ENCODE measurements at places on chromosomes 1 and 21.
A peak's percentile ranks its signal among the peaks of the same experiment; 100 is the strongest.

DNA sequence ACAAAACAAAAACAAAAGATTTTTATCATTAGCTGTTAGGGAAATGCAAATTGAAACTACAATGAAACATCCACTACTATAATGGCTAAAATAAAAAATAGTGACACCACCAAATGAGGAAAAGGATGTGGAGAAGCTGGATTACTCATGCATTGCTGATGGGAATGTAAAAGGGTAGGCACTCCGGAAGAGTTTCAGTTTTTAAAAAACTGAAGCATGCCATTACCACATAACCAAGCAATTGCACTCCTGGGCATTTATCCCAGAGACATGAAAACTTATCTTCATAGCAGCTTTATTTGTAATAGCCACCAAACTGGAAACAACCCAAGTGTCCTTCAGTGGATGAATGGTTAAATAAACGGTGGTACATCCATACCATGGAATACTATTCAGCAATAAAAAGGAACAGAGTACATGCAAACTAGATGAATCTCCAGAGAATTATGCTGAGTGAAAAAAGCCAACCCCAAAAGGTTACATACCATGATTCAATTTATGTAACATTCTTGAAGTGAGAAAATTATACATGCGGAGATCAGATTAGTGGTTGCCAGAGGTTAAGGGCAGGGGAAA, 14.5 kb upstream of the CFAP298 start:
- no peak for DNase-seq

- no peak for DNase-seq
Observed at GRCh38 chr21:30600787-30601186, at the start of gene KRTAP22-1. TSS of gene KRTAP22-1 (plus strand) at chr21:30601087.

GRCh38 chr1:176205332-176205914, 1.7 kb downstream of the COP1 start:
- DNase-seq = no peak

DNA sequence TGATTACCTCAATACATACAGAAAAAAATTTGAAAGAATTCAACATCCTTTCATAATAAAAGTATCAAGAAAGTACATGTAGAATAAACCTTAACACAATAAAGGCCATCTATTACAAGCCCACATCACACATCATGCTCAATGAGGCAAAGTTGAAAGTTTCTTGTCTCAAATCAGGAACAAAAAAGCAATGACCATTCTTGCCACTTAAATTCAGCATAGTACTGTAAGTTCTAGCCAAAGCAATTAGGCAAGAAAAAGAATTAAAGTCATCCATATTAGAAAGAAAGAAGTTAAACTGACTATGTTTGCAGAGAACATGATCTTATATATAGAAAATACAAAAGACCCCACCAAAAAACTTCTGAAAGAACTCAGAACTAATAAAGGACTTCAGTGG, 44.5 kb downstream of the KCNT2 start:
- no peak for DNase-seq

- no peak for DNase-seq
Observed at GRCh38 chr1:172109359-172109758, 268.1 kb downstream of the DNM3 start.

GRCh38 chr1:199029401-199029800, 390.6 kb downstream of the PTPRC start:
- no peak for DNase-seq

- peak; percentile 56 for DNase-seq
Observed at GRCh38 chr1:209692745-209693504, 11.7 kb upstream of the HSD11B1 start.

DNA sequence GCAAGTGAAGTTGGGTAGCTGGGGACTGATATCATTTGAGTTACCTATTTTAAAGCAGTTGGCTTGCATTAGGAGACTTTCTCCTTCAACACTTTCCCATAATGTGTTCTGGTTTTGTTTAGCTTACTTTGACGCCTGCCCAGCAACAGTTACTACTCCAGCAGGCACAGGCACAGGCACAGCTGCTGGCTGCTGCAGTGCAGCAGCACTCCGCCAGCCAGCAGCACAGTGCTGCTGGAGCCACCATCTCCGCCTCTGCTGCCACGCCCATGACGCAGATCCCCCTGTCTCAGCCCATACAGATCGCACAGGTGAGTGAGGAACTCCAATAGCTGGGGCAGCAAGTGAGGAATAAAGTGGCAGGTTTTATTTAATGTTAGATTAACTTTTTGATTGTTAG, 144.3 kb downstream of the CD247 start:
- no peak for DNase-seq

GRCh38 chr21:45545691-45546531, 3.7 kb upstream of the SLC19A1 start:
- DNase-seq = no peak

DNA sequence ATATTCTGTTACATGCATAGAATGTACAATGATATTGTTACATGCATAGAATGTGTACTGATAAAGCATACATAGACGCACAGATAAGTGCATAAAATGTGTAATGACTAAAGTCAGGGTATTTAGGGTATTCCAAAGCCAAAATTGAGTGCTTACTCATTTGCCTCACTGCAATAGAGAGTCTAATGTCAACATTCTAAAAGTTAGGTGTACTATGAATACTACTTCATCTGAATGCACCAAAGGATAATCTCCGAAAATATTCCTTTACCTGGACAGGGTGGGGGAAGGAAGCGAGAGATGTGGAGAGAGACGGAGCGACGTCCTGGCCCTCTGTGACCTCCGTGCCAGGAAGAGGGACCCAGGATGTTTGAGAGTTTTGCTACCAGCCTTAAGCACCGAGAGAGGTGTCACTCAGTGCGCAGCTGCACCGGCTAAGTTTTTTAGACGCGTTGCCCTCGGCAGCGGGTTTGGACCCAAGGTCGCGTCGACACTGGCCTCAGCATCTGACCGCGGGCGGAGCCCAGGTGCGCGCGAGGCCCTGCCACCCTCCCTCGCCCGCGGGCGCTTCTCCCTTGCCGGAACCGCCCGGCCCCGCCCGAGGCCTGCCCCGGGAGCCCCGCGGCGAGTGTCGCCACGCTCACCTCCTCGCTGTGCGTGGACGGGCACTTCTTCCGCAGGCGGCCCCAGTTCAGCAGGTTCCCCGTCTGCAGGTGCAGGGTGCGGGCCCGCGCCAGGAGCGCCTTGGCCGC, 660 bp downstream of the GCLM start:
- DNase-seq = no peak

GRCh38 chr1:14988636-14989035, 164.9 kb upstream of the TMEM51 start:
- no peak for DNase-seq

DNA sequence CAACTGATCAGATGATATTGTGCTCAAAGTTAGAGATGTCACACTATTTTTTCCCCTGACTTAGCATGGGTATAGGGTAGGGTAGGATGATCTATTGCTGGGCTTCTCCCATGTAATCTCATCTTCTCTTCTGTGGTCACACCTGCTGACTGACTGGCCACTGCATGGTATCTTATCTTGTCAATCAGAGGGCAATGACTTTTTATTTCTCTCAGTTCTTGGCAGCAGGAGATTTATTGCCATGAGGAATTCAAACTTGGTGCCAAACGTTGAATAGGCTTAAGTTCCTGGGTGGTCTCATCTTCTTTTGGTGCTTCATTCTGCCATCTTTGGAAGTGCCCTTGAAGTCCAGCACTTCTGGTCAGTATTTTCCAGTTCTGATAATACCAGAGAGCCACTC, 226.4 kb upstream of the POGK start:
- no peak for DNase-seq

- no peak for DNase-seq
Observed at GRCh38 chr1:116873680-116874271, 35.9 kb upstream of the PTGFRN start.

DNA sequence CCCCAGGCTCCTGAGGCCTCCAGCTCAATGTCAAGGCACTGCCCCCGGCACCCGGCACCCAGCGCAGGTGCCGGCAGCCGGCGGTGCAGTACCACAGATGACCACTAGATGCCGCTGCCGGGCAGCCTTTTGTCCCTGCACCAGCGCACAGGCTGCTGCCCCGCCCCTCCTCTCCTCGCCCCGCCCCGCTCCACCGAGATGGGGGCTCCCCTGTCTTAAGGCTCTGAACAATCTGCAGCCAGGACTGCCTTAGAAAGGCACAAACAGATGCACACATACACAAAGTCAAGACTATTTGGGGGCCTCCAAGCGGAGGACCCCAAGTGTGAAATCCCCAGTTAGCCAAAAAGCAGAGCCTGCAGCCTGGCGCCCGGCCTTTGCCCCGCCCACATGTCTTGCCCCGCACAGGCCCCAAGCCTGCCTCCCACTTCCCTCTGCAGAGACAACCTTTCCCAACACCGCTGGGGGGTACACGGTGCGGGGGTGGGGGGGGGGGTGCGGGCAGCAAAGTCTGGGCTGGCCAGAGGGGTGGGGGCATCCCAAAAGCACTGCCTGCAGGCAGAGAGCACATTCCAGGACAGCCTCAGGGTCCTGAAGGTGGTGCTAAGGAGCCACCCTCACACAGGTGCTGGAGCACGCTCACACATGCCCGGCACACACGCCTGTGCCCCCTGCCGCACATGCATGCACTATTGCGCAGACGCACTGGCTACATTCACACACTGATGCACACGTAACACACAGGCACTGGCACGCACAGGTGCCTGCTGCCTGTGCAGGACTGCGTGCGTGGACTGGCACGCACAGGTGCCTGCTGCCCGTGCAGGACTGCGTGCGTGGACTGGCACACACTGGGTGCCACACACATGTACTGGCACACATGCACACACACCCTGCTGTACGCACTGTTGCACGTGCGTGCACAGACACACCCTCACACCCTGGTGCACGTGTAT, 37.1 kb downstream of the ARHGEF16 start:
- no peak for DNase-seq

- DNase-seq = no peak
Observed at GRCh38 chr1:89022167-89022959, at the start of gene GBP3. TSS of gene GBP3 (minus strand) at chr1:89022866. CDS start at chr1:89020721, 2,145 bp downstream.

- no peak for DNase-seq
Observed at GRCh38 chr1:197235355-197235754, 32.7 kb upstream of the CRB1 start.

GRCh38 chr1:56032096-56032676, 547.2 kb downstream of the PLPP3 start:
- DNase-seq = no peak

DNA sequence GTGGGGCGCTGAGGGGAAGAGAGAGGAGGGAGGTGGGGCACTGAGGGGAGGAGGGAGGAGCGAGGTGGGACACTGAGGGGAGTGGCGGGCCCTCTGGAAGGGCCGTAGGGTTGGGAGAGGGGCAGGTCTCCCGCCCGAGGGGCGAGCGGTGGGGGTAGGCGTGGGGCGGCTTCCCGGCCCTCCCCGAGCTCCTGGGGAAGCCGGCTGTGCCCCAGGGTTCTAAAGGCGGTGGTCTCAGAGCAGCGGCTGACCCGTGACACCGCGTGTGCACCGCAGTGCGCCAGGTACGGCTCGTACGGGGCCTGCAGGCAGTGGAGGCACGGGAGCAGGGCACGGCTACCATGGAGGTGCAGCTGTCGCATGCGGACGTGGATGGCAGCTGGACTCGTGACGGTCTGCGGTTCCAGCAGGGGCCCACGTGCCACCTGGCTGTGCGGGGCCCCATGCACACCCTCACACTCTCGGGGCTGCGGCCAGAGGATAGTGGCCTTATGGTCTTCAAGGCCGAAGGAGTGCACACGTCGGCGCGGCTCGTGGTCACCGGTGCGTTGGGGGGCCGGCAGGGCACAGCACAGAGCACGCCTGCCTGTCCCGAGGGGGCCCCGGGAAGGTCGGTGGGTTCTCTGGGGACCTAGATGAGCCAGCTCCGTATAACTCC, 68.5 kb downstream of the OBSCN start:
- no peak for DNase-seq

DNA sequence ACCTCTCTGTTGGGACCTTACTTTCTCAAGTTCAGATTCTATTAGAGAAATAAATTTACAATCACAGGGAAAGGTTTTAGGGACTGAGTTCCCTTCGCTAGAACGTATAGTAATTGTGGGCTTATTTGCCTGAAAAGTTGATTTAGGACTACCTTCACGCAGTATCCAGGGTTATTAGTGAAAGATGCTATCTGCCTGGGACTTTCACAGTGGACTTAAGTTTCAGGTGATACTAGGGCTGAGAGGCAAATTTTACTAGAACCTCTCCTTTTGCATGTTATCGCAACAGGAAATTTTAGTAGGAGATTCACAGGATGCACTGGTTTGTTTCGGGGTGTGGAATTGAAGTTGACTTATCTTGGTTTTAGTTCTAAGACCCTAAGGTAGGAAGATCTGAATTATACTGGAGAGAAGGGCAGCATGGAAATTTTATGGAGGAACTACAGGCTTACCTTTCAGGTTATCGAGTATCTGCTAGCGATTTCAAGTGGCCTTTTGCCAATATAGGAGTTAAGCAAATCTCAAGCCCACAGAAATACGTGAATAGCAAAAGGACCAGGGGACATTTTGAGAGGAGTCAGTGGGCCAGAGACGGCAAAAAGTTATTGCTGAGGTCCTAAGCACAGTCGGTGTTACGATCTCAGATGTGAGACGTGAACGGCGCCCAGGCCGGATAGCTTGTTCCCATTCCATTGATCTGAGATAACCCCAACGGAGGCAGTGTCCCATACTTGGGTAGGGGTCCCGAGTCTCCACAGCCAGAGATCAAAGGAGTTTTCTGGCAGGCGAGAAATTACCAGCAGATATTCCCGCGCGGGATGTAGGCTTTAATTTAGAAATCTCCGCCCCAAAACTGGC, 723 bp upstream of the GNAI3 start:
- no peak for DNase-seq

Measured in NCI-H1417 treated with DMSO at 0.1 percent for 48 hours (cell line).